ENCODE measurements at places on chromosomes 4 and X.
A peak's percentile ranks its signal among the peaks of the same experiment; 100 is the strongest.

DNA sequence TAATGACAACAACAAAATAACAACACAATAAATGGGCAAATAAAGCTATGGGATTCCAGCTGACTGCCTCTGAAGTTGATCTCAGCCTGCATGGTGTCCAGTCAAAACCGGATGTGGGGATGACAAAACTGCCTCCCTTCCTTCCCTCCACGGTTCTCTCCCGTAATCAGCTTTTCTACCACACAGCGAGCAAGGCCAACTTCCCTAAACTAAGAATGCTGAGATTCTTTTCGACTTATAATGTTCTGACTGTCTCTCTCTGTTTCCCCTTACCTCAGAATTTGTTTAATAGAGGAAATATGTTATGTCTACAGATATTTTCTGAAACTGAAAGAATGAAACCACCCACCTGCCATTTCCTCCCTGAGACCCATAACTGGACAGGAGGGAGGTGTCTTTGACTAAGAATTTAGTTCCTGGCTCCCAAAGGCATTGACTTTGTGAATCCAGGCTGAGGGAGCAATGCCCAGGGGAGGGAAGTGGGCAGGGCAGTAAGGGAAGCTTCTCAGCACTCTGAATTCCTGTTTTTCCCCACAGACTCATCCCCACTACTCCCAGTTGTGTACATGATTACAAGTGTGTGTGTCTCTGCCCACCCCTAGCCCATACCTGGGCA is 1.0 kb upstream of the TLR1 start:
- no peak for DNase-seq

- peak; percentile 55 for DNase-seq
Observed at GRCh38 chrX:68732906-68733493, 85.5 kb downstream of the STARD8 start.

DNA sequence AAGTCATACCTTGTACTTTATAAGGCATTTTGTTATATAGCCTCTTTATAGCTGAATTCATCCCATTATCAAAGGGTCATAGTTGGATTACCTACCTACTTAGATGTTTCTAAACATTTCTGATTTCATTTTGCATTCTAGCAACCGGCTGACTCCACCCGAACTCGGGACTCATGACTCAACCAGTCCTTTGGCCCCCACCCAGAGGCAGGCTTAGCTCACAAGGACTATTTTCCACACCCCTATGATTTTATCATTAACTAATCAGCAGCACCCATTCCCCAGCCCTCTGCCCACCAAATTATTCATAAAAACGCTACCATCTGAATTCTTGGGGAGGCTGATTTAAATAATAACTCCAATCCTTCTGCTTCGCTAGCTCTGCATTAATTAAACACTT is 79.9 kb upstream of the EGFL6 start:
- DNase-seq = no peak

- no peak for DNase-seq
Observed at GRCh38 chr4:60422439-60422838, 777.7 kb upstream of the ADGRL3 start.

GRCh38 chr4:136009258-136009832 is 1522.9 kb downstream of the PCDH18 start:
- DNase-seq = no peak

DNA sequence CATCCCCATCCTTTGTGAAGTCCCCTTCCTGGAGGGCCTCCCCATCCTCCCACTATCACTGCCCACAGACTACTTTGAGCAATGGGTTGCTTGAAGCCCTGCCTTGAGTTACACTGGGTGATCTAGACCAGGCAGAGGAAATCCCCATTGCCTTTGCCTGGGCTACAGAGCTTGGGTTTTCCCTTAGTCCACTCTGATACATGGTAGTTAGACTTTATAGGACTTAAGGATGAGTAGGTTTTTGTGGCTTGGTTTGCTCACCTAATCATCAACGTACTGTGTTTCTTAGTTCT is 56.6 kb downstream of the TMEM131L start:
- DNase-seq = no peak
